ENCODE measurements at places on chromosomes 3 and 15.

DNA sequence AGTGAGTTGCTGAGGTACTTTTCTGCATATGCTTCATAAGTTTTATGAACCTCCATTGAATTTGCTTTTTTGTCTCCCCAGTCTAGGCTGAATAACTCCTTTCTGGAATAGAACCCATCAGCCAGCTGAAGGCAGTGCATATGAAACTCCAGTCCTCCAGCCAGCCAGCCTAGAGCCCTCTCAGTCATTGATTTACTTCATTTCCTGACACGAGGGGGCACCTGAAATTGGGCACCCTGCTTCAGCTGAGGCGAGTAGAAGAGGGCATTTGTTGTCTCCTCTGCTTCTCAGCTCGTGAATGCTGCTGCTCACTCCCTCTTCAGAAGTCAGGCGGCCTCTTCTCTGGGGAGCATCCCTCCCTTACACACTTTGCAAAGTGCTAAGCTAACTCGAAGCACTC is 32.5 kb downstream of the CHST2 start:
- no peak for DNase-seq

DNA sequence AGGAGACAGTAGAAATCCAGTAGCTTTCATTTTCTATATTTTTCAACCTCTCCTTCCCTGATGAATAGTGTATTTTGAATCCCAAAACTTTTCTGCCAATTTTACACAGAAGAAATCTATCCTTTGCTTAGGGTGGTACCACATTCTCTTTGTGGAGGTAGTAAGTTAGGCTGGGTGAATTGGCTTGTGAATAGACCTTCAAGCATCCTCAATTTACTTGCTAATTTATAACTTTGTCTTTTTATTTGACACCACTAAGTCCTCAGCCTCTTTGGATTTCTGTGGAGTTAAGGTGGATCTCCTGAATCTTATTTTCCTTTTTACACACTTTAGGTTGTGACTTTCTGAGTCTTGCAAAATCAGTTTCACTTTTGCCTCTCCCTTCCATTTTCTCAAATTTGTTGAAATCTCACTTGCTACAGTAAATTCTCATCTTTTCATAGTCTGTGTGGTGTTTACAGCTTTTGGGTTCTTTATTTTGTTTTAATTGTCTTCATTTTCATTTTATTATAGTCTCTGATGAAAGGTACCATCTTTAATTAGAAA is 5.7 kb upstream of the PLSCR1 start:
- no peak for DNase-seq

GRCh38 chr3:171358881-171359198 is 101.4 kb downstream of the TNIK start:
- no peak for DNase-seq

DNA sequence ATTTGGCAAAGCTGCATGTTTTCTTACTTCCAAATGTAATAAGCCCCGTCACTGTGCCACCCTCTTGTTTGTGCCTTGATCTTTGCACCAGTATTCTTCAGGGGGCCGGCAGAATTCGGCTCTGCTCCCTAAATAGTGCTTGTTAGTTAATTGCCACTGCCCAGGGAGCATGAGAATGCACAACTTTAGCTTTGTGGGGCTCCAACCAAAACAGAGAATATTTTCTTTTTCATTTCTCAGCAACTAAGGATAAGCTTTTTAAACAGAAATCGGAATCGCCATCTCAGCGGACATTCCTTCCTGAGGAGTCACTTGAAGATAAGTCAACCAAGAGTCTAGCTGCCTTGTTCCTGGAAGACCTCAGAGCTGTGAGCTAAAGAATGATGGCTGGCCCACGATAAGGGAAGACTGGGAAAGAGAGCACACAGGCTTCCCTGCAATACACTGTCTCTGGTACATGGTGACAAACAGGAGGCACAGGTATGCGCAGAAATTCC is 106.0 kb downstream of the LRIG1 start:
- DNase-seq = no peak

DNA sequence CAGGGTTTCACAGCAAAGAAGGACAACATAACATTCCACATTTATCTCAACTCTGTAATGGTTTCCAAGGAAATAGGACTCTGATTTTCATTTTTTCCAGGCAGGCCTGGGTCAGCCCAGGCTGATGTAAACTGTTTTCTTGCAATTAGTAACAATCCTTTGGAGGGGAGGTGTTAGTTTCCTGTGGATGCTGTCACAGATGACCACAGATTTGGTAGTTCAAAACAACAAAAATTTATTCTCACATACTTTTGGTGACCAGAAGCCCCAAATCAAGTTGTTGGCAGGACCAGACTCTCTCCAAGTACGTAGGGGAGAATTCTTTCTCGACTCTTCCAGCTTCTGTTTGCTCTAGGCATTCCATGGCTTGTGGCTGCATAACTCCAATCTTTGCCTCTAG is 88.0 kb downstream of the EDEM1 start:
- DNase-seq = no peak

GRCh38 chr3:128091586-128091985 is 32.0 kb downstream of the RUVBL1 start:
- no peak for DNase-seq

DNA sequence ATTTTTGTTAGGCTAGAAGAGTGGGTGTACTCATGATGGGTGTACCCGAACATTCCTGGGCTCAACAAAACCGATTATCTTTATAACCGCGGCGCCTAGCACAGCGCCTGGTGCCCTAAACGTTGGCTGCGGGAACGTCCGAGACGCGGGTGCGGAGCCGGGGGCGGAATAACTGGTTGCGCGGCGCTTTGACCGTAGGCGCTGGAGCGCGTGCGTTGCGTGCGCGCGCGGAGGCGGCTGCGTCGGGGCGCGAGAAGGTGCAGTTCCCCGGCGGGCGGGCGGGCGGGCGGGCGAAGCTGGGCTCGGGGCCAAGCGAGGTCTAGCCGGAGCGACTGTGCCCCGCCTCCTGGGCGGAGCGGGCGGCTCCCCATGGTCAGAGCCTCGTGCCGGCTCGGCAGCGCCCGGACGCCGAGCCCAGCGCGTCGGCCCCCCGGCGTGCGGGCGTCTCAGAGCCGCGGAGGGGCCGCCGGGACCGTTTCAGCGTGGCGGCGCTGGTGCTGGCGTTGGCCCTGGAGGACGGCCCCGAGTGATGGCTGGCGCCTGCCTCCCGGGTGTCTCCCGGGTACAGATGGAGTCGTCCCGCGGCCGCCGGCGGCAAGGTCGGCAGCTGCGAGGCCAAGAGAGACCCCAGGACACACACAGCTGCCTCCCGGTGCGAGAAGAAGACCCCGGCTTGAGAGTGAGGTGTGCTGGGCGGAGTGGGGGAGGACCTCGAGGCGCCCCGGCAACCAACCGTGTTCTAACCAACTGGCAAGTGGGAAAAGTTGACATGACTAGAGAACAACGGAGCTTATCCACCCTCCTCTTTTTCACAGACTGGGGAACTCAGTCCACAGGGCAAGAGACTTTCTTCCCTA is at the start of gene PLAAT1:
Gene PLAAT1, plus strand, starts transcription at position 373 of the 857 bp plus-strand sequence. CDS start 14,429 bp downstream, outside the sequence.
- peak; percentile 38 for DNase-seq

DNA sequence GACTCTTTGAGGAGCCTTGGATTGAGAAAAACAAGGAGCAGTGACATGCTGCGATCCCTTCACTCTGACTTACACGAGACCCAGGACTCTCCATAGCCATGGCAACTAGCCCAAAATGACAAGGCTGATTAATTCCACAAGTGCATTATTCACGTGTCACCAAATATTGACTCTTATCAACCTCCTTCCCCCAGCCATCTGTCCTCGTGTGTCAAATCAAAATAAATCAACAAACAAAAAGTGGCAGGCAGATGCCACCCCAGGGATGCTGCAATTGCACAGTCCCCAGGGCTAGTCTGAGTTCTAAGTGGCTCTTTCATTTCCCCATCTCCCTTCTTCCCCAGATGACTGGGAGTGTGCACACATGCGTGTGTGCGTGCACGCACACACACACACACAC is 104.9 kb downstream of the AQP9 start:
- DNase-seq = no peak

DNA sequence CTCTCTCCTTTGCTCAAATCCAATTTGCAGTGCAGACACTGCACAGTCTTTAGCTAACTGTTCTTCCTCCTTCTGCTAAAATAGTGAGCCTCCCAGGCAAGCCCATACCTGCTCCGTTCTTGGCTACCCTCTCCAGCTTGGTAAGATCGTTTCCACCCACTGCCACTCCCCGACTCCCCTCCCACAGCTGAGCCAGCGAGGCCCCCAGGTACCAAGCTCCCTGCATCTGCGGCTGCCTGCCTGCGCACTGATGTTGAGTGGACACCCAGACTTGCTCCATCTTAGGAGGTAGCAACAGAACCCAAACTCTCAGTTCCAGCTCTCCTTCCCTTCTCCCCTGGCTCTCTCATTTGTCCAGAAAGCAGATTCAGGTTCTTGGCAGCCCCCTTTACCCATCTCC is 7.9 kb upstream of the TNK2 start:
- DNase-seq = no peak

- no peak for DNase-seq
These were observed 41.4 kb upstream of the SPATA12 start for GRCh38 chr3:57019057-57019456.

GRCh38 chr3:158269942-158270341 is 160.1 kb downstream of the RSRC1 start:
- DNase-seq = no peak

- DNase-seq = no peak
These were observed 179.8 kb downstream of the MEX3B start for GRCh38 chr15:81865850-81866537.

- no peak for DNase-seq
These were observed 11.9 kb downstream of the KCNAB1 start for GRCh38 chr3:156132313-156132712.

GRCh38 chr3:182364723-182365650 is 428.3 kb upstream of the ATP11B start:
- DNase-seq = no peak

DNA sequence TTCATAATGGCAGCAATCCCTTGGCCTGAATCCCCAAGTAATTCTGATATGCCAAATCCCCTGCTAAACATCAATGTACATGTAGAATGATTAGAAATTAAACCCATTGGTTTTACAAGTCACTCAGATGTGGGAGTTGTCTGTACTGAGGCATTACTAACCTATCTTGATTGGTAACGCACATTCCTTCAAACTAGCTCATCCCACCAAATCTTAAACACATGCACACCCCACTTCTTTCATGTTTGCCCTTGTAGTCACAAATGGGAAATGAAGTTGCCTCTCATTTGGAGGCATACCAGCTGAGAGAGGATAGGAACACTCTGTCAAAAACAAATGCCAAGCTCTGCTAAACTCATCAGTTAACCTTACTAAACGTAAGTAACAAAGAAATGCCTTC is 29.1 kb upstream of the MAN2C1 start:
- DNase-seq = no peak

GRCh38 chr3:57030721-57031120 is 29.7 kb upstream of the SPATA12 start:
- no peak for DNase-seq
